ENCODE measurements at places on chromosomes 3 and 15.

DNA sequence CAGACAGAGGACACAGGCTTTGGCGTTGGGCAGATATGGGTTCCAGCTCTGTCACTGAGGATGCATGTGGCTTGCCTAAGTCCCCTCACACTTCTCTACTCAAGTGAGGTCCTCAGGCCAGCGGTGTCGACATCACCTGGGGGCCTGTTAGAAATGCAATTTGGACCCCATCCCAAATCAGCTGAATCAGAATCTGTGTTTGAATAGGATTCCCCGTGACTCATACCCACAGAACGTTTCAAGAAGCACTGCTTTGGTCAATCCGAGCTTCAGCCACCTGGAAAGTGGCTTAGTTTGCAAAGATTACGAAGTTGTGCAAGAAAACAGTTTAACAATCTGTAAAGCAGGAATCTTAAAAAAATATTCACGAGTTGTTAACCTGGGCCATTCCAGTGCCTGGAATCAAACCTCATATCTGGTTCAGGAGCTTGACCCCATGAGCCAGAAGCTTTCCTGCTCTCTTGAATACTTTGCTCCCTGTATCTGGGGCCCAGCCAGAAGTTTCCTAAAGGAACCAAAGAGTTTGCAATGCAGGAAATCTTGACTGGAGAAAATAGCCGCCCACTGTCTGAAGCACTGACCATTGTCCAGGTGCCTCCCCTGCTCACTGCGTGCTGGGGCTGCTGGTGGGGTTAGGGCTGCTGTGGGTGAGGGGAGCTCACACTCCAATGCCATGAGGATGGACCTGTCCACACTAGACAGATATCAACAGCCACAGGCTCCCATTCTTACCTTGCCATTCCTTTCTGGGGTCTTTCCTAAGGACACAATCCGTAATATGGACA, 208.5 kb upstream of the LINGO1 start:
- no peak for DNase-seq

GRCh38 chr3:83807511-83807910, 1151.3 kb upstream of the CADM2 start:
- DNase-seq = no peak

DNA sequence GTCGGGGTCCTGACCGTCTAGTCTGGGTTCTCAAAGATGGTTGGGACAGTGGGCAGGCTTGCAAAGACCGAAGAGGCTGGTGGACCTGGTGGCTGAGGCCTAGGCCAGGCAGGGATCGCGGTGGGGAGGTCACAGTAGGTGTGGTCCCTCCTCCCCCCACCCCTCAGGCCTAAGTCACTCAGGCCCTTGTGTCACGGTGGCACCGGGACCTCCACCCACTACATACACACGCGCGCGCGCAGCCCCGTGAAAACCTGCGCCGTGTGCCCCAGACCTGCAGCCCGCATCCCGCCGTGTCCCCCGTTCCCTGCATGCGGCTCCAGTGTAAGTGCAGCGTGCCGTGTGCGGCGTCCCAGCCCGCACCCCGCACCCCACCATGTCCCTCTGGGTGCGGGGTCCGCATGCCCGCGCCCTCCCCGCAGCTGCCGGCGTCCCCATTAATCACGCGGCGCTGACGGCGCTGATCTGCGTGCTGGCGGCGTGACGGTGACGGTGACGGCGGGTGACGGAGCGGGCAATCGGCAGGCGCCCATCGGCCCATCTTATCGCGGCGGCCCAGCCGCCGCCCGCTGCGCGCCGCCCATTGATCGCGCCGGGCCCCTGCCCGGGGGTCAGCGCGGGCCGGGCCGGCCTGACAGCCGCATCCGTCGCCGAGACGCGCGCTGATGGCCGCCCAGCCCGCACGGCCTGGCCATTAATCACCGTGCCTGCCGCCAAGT, 24.4 kb downstream of the SEC61A1 start:
- no peak for DNase-seq

- DNase-seq = no peak
Measured at GRCh38 chr3:42014921-42015533, 53.1 kb upstream of the ULK4 start.

DNA sequence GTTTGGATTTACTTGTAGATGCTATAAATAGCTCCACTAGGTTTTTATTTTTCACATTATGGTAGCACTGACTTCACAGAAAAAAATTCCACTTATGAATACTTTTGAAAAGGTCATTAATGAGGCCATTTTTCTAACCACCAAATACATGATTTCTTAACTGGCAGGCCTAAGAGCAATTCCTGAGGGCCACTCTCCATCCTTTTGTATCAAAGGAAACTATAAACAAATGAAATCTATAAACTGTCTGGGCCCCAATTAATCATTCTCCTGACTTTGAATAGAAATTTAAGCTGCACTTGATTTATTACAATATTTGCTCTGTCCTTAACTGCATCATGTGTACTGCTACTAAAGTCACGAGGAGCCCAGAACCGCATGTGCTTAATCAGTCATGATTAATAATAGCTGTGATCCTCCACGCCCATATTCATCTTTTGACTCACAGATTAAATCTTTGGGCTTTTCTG, 25.1 kb upstream of the MTMR10 start:
- no peak for DNase-seq

- DNase-seq = no peak
Measured at GRCh38 chr3:15693355-15693754, 91.8 kb downstream of the BTD start.

GRCh38 chr15:85607141-85607806, 187.5 kb downstream of the KLHL25 start:
- DNase-seq = no peak

DNA sequence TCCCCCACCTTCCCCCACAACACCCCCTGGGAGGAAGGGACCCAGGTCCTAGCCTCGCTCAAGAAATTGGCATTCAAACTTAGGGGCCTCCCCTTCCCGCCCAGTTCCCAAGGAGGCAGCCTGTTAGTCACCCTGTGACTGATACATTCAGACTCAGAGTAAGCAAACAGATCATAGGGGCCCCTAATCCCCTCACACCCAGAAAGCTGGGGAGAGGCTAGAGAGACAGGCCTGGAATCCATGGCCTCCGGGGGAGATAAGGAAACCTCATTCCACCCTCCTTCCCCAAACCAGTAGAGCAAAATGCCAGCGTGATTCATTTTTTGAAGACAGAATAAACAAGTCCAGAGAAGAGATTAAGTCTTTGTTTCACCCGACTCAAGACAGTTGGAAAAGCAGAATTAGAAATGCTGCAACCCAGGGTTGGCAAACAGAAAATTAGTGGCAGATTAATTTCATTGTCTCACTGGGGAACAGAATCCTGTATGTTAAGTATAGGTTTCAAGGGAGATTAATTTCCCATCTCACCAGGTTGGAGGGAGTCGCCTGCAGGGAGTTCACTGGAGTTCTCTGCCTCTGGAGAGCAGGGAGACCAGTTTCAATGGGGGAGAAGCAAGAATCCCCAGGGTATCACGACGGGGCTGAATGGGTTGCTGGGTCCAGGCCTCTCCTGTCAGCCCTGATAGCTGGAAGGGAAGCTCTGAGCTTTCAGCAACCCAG, 268.3 kb downstream of the UACA start:
- no peak for DNase-seq

DNA sequence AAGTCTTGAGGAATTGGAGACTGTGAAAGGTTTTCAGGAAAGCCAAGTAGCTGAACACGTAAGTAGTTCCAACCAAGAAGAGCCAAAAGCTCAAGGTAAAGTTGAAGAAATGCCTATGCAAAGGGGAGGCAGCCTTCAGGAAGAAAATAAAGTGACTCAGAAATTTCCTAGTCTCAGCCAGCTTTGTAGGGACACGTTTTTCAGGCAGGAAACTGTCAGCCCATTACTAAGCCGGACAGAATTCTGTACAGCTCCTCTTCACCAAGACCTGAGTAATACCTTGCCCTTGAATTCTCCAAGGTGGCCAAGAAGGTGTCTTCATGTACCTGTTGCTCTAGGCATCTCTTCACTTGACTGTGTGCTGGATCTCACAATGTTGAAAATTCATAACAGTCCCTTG, 48.6 kb downstream of the CDAN1 start:
- no peak for DNase-seq

DNA sequence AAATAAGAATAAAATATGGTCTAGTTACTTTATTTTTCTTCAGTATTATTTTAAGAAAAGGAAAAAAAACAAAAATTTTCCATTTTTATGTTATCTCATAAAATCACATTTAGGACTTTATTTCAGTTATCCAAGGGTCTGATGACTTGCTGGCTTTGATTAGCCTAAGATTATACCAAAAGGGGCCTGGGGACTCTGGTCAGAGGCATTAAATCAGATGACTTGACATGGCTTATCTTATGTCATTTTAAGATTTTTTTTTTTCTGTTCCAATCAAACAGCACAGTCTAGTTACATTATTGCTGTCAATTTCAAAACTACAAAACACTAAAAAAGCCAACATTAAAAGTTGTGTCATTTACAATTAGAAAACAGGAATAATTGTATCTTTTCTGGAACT, 725.4 kb upstream of the NR2F2 start:
- no peak for DNase-seq

GRCh38 chr3:160931474-160931873, 173.7 kb downstream of the B3GALNT1 start:
- no peak for DNase-seq

DNA sequence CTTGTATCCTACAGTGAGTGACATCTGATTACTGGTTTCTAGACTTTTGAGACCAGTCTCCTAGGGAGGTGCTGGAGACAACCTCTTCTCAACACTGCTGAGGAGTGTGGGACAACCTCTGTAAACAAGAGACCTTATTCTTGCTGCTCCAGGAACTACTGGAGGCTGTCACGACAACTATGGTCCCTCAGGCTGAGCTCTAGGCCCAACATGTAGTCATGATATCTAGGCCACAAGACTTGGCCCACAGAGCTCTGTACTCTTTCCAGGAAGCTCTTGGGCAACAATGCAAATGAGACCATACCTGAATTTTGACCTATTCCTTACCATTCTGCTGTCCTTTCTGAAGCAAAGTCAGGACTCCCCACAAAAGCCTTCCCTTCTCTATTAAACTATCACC, 24.3 kb upstream of the HEG1 start:
- DNase-seq = no peak

GRCh38 chr15:56893364-56893678, 25.1 kb upstream of the TCF12 start:
- DNase-seq = no peak

GRCh38 chr3:24523988-24524727, 29.5 kb upstream of the THRB start:
- DNase-seq = no peak

DNA sequence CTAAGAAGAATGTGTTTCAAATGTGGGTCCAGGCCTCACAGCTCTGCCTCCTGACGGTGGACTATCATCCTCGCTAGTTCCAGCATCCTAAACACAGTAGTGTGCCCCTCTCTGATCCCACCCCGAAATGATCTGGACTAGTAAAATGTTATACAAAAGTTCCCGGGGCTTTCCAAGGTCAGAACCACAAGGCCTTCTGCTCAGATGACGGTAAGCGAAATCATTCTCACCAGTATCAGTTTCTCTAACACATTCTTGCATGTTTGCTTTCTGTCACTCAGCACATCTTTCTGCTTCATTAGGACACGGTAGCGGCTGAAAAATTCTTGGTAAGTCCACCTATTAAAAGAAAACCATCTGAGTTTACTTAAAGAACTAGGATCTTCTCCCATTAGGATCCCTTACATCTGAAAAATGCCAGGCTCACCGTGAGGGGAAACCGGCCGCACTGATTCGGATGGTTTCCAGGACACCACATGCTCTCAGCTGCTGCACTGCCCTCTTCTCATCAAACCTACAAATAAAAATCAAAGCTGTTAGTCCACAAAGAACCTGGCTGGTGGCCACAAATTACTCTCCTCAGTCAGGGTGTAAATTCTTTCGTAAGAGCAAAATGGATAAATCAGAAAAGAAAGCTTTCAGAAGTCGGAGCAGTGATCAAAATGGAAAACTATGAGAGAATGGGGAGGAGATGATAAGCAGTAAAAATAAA, 83.9 kb upstream of the MYO5C start:
- DNase-seq = no peak

- DNase-seq = no peak
Measured at GRCh38 chr3:61685755-61686154, 124.4 kb downstream of the PTPRG start.

GRCh38 chr15:64092864-64093626, 593 bp downstream of the CIAO2A start:
- no peak for DNase-seq

GRCh38 chr15:94205366-94205765, 26.0 kb upstream of the MCTP2 start:
- no peak for DNase-seq
